Fibroblast of lung (primary cell): ENCODE measurements at places on chromosomes 2 and 18. TPM values are rescaled to one million over a fixed set of nuclear protein-coding genes. Genes with fewer than 3 reads are reported as not detected.

Gene CLEC4F
- polyA plus RNA-seq = not detected in 2 replicates

Gene CASP10
- 5.0 and 5.5 TPM in 2 replicates for polyA plus RNA-seq

Gene NYAP2
- polyA plus RNA-seq = not detected in 2 replicates

Gene TUBA4B
- polyA plus RNA-seq = not detected in 2 replicates
